Activated CD4-positive, CD25-positive, alpha-beta regulatory T cell (primary cell): ENCODE measurements at places on chromosomes 5 and 9.

GRCh38 chr5:138273834-138274188 is 610 bp downstream of the GFRA3 start:
- no peak for DNase-seq

- no peak for DNase-seq
These were observed 51.3 kb downstream of the GADD45G start for GRCh38 chr9:89655990-89656657.

DNA sequence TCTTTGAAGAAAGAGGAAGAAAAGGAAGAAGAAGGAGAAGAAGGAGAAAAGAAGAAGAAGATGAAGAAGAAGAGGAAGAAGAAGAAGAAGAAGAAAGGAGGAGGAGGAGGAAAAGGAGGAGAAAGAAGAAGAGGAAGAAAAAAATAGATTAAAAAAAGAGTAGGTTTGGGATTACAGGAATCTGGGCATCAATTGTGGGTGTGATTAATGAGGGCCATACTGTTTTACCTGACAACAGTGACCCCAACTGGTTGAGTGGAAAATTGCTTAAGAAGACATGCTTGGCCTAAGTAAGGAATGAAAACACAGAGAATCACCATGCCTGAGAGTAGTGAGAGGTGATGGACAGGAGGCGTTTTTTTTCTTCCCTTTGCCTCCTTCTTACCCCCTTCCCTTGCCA is 114.6 kb downstream of the FAM170A start:
- DNase-seq = no peak

- DNase-seq = no peak
These were observed 72.3 kb downstream of the LMNB1 start for GRCh38 chr5:126849101-126849678.

- no peak for DNase-seq
These were observed 51.3 kb upstream of the GRIA1 start for GRCh38 chr5:153439130-153439529.

- DNase-seq = no peak
These were observed 114.4 kb downstream of the PCSK1 start for GRCh38 chr5:96318569-96319110.

GRCh38 chr9:85746309-85746708 is 4.6 kb upstream of the AGTPBP1 start:
- no peak for DNase-seq

DNA sequence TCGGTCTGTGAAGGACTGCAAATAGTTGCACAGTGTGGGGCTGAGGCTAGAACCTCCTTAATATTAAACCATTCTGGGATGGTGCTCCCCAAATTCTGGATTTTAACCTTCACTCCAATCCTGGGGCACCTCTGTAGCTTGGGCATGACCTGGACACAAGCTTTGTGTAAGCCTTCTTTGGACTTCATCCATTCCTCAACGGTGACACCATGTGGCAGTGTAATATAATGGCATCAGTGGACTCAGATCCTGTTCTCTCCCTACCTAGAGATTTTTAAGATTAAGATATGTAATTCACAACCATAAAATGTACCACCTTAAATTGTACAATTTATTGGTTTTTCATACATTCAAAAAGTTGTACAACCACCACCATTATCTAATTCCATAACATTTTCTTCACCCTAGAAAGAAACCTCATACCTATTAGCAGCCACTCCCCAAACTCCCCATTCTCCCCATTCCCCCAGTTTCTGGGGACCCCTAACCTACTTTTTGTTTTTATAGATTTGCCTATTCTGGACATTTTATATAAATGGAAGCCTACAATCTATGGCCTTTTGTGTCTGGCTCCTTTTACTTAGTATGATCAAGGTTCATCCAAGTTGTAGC is 4.8 kb upstream of the PLGRKT start:
- DNase-seq = no peak

DNA sequence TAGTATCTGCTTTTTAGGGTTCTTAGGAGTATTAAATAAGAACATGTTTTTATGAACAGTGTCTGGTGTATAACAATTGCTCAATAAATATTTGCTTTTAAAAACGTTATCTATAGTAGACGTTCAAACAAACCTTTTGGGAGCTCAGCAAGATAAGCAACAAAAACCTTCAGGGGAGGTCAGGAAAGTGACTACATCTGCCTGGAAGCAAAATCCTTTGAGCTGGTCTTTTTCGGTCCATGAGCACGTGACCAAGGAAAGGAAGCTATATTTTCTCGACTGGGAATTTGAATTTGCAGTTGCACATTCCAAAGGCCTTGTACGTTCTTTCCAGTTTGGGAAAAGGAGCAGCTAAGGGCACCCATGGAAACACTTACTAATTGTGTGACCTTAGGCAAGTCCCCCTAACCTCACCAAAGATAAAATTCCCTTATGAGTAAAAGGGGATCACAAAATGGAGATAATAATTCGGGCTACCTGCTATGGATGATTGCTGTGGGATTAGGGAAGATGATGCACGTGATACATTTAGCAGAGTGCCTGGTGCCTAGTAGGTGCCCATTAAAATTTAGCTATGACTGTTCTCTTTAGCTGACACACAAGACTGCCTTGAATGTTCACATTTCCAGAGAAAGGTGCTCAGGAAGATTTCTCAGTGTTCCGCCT is 45.4 kb downstream of the PTTG1 start:
- DNase-seq = no peak

- no peak for DNase-seq
These were observed 60.5 kb downstream of the ELAVL2 start for GRCh38 chr9:23765561-23765960.

- no peak for DNase-seq
These were observed 114.8 kb downstream of the WNK2 start for GRCh38 chr9:93298498-93299417.

DNA sequence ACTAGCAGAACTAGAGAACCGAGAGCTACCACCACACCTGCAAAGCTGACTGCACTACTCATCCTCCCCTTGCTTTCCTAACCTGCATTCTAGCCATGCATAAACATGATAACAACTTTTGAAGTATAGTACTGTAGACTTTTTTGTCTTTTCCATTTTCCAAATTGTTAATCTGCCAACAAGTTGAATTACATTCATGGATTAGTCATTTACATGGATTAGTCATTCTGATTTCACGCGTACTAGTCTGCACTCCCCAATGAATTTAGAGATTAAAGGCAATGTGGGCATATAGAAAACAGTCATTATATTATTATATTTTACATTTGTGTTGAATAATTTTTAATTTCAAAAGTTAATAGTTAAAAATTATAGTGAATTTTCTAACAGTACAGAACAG is 81.4 kb downstream of the EDIL3 start:
- no peak for DNase-seq

- no peak for DNase-seq
These were observed 49.4 kb upstream of the PAPPA start for GRCh38 chr9:116103976-116104820.

- no peak for DNase-seq
These were observed 128.1 kb downstream of the DAB2IP start for GRCh38 chr9:121779381-121780117.

GRCh38 chr5:118628660-118629354 is 359.5 kb downstream of the DTWD2 start:
- no peak for DNase-seq

DNA sequence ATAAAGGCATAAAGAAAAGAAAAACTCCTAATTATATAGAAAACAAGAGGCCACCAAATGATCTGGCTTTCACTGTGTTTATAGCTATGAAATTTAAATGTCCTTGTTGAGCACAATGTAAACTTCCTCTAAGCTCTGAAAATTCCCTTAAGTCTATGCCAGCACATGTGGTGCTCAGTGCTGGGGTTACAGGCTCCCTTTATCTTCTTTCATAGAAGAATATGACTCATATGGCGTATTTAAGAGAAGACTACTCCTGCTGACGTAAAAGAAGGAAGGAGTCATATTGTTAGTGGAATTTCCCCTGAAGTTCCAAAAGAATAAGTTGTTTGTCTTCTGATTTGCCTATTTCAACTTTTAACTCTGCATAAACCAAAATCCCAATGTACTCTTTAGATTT is 30.4 kb downstream of the RNF145 start:
- DNase-seq = no peak

GRCh38 chr5:120446068-120446492 is 18.0 kb upstream of the PRR16 start:
- no peak for DNase-seq

DNA sequence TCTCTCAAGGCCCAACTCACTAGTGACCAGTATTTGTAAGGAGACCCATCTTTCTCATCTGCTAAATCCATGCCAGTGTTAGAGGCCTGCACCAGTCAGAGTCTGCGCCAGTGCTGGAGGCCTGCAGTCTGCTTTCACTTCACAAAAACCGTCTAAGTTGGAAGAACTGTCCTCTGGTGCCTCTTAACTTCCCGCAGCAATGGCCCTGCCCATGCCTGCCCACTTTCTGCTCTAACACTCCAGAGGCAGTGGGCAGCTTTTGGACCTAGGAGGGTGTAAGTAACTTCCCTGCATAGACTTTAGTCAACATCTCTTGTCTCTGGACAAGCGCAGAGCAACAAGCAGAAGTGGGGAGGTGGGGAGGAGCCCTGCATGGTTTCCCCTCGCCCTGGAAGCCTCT is 152.9 kb downstream of the AUH start:
- no peak for DNase-seq

DNA sequence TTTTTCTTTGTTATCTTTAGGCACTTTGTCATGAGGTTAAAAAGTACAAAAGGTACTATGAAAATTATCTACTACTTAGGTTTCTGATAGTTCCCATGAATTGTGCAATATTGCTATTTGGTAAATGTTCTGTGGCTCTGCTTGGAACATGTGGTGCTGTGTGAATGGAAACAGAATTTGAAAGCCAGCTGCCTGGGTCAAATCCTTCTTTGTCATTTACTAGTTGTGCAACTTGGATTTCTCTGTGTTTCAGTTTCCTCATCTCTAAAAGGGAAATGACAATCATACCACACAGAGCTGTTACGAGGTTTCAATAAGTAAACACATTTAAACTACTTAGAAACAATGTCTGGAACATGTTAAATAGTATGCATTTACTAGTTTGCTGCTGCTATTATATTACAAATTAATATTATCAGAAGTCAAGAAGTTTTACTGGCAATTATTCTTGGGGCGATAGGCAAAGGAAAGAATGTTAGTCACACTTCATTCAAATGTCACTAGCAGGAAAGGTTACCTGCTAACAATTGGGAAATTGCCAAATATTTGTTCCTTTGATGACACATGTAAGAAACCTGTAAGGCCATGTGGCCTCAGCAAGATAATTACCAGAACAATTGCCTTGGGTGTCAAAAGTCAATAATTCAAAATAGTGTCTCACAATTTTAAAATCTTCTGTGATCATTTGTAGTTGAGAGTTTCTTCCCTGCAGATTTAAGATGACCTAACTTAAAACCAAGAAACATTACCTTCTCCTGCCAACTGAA is 184.8 kb downstream of the KIAA0825 start:
- DNase-seq = no peak

GRCh38 chr9:110443866-110444220 is 106.2 kb upstream of the TXNDC8 start:
- no peak for DNase-seq

DNA sequence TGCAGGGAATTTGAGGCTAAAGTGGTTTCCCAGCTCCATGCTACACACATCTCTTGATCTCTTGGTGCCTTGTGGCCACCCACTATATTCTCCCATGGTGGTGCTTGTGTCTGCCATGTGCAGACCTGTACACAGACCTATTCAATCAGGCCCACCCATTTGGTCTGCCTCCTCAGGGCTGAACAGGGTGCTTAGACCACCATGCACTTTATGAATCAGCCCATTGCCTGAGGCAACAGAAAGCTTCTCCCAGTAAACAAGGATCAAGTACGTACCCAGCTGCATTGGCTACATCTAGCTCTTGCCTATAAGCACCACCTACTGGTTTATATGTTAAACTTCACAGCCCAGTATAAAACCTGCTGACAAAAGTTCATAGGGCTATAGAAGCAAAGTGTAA is 664.3 kb upstream of the EDIL3 start:
- DNase-seq = no peak

DNA sequence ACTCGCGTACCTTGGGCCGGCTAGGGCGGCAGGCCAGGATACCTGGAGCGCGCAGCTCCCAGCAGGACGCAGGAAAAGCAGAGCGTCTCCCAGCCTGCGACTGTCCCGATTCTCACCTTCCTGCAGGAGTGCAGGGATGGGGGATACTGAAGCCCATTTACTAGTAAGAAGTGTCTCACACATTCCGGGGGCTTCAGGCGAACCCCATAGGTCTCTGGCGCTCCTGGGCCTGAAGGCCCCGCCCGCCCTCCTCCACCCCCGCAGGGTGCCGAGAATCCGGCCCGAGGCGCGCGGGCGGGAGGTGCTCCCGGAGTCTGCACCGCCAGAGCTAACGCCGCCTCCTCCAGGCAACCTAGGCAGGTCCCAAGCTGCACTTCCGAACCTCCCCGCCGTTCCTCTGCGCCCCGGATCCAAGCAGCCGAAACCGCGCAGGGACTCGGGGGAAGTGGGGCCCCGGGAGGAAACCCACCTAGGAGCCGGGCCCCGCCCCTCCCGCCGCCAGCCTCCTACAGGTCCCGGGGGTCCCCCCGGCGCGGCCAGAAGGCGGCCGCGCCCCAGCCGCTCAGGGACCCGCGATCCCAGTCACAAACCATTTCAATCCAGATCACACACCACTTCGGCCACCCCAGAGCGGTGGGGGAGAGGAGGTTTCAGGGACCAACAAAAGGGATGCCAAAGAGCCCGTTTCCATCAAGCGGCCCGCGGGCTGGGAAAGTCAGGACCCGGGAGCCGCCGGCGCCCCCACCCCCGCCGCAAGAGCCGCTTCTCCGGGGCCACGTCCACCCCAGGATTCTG is 1.2 kb downstream of the ROR2 start:
- DNase-seq = no peak

- no peak for DNase-seq
These were observed 82.1 kb downstream of the AMBP start for GRCh38 chr9:113995963-113996362.
